ENCODE measurements at places on chromosomes 4 and X. TPM values are rescaled to one million over a fixed set of nuclear protein-coding genes. Genes with fewer than 3 reads are reported as not detected.

The F8 gene
- polyA plus RNA-seq, result 3.4 TPM

The IGSF1 gene
- not detected for polyA plus RNA-seq

The NPY1R gene
- not detected for polyA plus RNA-seq

DNA sequence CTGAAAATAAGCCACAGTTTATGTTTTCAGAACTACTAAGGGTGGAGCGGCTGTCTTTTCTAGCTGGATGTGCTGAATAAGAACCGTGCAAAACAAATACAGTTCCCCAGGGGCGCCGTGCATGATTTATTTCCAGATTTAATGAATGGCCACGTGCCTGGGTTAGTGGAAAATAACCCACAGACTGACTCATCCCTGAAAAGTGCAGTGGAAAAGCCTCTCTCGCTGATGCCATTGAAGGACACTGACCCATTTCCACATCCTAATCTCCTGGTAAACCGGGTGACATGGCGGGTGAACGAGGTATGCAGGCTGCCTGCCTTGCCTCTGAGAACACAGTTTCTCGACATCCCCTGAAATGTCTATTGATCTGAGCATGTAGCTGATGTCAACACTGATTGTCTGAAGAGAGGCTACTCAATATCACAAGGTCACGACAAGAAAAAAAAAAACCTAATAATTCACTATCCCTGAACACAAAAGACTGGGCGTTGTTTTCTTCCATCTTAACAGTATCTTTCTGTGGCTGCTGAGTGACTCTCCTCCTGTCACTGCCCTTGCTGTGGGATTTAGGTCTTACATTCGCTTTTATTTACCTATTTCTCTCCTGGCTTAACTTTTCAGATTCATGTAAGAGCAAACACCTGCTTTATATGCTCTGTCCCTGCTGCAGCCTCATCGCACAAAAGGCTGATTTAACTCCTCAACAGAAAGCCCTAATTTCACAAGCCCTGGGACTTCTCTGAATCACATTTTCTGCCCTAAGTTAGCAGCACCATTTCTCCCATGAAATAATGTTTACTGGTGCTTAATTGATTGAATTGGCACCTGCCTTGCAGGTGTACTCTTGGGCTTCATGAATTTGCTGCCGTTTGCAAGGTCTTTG lies 76.9 kb upstream of the SCOC start:
- DNase-seq, result peak; percentile 68

GRCh38 chrX:68840256-68840655 lies 11.4 kb downstream of the EFNB1 start:
- no peak for DNase-seq

GRCh38 chr4:182619660-182620059 lies 297.5 kb downstream of the DCTD start:
- DNase-seq, result no peak

- no peak for DNase-seq
Measured at GRCh38 chrX:116930311-116930710, 467.5 kb upstream of the CT83 start.

DNA sequence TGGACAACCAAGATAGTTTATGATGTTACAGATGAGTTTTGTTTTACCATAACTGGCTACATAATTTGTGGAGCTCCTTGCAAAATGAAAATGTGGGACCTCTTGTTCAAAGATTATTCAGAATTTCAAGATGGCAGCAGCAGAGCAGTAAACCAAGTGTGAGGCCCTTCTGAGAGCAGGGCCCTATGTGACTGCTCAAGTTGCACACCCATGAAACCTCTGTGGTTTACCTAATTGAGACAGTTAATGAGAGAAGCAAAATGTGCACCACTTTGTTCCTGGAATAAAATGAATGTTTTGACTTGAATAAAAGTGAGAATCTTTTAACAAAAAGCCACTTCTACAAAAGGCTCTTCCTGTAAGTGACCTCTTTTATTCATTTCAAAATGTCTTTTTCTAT lies 519.2 kb downstream of the RPA4 start:
- no peak for DNase-seq

The SRPX gene
- 44.9 TPM for polyA plus RNA-seq

DNA sequence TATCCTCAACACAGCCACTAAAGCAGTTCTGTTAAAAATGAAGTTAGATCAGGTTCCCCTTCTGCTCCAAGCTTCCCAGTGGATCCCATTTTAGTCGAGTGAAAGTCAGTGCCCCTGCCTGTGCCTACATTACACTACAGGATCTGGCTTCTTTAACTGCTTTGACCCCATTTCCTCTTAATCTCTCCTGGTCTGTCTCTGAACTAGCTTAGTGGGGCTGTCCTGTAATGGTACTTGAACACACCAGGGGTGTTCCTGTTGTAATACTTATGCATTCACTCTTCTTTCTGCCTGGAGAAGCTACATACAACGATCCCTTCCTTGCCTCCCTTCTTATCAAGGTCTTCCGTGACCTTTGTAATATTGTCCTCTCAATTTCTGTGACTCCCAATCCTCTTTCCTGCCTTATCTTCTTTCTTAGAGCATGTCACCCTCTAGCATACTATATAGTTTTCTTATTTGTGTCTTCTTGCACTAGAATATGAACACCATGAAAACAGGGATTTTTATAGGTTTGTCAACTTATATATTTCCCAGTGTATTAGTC lies 16.7 kb downstream of the ARSJ start:
- DNase-seq, result no peak

The PSAPL1 gene
- polyA plus RNA-seq, result not detected

- DNase-seq, result no peak
Measured at GRCh38 chr4:15515106-15515505, 45.4 kb downstream of the CC2D2A start.

The PDCL2 gene
- polyA plus RNA-seq, result not detected

The BEX4 gene
- 13.6 TPM for polyA plus RNA-seq

GRCh38 chr4:67546971-67547370 lies 1.7 kb upstream of the CENPC start:
- DNase-seq, result no peak

The NSUN7 gene
- polyA plus RNA-seq, result 0.18 TPM

- no peak for DNase-seq
Measured at GRCh38 chr4:174631901-174632758, 109.8 kb upstream of the HPGD start.

DNA sequence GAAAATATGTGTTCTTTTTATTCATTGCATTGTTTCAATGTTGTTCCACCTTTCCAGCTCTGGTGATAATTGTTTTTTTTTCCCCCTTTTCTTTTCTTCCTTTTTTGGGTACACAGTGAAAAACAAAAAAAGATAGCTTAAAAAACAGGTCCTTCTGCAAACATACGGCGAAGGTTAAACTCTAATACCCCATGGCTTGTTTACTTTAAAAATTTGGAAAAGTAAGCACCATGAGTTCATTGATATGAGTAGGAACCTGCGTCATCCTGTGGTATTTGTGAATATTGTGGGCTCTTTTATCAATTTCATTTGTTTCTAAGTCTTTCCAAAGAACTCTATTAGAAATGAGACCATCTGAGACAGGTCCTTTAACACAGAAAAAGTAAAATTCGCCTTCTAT lies 123.5 kb downstream of the CHRNA9 start:
- no peak for DNase-seq

The ZNF732 gene
- not detected for polyA plus RNA-seq

DNA sequence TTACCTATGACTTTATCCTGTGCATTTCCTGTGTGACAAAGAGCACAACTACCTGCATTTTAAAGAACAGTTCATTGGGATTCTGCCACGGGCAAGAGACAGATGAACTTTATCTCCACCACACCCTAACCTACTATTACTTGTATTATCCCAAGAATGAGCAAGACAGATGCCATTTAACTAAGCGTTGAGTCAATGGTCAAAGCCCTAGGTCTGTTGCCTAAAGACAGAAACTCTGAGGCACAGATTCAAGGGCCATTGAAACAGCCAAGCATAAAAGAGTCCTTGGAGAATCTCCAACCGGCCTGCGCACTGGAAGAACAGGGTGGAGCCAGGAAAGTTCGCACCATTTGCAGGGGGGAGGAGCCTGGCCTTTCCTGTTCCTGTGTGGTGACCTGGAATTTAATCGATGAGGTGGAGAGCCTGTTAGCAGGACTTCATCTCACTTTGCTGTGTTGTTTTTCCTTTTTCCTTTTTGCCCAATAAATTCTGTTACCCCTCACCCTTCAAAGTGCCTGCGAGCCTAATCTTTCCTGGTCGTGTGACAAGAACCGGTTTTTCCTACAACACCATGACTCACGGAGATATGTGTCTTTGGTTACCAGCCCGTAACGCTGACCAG lies 146.4 kb upstream of the DIAPH2 start:
- no peak for DNase-seq

The ARHGAP36 gene
- not detected for polyA plus RNA-seq

The TGIF2LX gene
- polyA plus RNA-seq, result not detected

DNA sequence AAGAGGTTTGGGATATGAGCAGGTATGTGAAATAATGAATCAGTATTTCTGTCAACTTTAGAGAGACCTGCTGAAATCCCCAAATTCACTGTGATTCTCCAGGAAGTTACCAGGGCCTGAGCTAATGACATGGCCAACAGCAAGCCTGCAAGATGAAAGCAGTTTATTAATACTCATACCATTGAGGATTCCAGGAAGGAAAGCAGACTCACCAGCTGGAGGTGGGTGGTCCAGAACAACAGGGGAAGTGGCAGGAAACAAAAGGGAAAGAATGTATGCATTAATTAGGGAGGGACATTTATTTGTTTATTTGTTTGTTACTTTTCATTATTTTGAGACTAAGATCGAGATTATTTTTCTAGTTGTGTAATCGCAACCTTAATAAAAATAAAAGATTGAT lies 196.6 kb upstream of the AGA start:
- DNase-seq, result no peak

The GPRASP3 gene
- polyA plus RNA-seq, result 1.9 TPM

The F11 gene
- not detected for polyA plus RNA-seq
